ENCODE measurements at places on chromosomes 13 and 19.

GRCh38 chr19:49883094-49883493, 5.6 kb downstream of the TBC1D17 start:
- DNase-seq: no peak

- peak; percentile 98 for DNase-seq
Observed at GRCh38 chr19:1239796-1240737, 1.5 kb upstream of the ATP5F1D start.

- no peak for DNase-seq
Observed at GRCh38 chr19:14412324-14412995, 6.7 kb downstream of the DDX39A start.

- no peak for DNase-seq
Observed at GRCh38 chr13:39913928-39914327, 258.5 kb downstream of the COG6 start.

DNA sequence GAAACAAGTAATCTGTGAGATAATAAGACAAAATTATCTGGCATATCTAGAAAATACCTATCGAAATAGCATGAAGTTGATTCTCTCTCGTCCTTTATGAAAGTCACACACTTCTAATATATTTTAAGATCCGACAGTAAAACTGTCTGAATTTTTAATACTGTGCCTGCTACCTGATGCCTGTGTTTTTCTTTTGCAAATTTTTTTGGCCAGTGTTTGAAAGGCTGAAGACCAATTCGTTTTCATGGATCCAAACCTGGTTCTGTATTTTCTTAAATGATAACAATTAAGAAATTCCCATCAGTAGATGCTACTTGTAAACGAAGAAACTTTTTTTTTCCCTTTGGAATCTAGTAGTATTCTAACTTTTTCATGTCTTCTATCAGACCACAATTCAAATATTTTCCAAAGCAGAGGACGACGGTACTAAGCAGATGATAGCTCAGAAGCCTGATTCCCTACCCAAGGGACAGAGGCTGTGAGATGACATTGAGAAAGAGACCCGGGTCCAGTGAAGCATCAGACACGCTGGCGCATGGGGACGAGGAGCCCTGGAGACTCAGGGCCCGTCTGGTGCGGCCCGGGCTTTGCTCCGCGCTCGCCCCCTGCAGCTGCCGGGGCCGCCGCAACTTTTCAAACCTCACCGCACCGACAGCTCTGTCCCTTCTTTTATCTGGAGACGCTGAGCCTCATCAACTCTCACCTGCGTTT, 49.5 kb upstream of the PABPC3 start:
- no peak for DNase-seq

DNA sequence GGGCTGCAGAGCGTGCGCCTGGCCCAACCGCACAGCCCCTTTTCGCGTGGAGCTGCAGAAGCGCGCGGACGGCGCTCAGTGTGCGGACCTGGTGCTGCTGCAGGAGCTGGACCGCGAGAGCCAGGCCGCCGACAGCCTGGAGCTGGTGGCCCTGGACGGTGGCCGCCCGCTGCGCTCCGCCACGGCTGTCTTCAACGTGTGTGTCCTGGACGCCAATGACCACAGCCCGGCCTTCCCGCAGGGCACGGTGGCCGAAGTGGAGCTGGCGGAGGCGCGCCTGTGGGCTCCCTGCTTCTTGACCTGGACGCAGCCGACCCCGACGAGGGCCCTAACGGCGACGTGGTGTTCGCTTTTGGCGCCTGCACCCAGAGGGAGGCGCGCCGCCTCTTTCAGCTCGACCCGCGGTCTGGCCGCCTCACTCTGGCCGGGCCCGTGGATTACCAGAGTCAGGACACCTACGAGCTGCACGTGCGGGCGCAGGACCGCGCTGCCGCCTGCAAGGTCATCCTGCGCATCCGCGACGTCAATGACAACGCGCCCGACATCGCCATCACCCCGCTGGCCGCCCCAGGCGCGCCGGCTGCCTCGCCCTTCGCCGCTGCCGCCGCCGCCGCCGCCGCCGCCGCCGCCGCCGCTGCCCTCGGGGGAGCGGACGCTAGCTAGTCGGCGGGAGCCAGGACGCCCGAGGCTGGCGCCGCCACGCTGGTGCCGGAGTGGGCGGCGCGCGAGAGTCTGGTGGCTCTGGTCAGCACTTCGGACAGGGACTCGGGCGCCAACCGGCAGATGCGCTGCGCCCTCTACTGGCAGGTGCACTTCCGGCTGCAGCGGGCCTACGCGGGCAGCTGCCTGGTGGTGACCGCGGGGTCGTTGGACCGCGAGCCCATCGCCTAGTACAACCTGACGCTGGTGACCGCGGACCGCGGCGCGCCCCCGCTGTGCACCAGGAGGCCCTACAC, 172.2 kb downstream of the OLFM4 start:
- peak; percentile 60 for DNase-seq

GRCh38 chr13:102901056-102901455, 55.2 kb downstream of the ERCC5 start:
- no peak for DNase-seq

- DNase-seq: no peak
Observed at GRCh38 chr19:7307590-7308218, 13.5 kb upstream of the INSR start.

GRCh38 chr19:41904118-41904870, 21.3 kb downstream of the ARHGEF1 start:
- DNase-seq: no peak

- no peak for DNase-seq
Observed at GRCh38 chr19:30719999-30720345, 347.8 kb downstream of the ZNF536 start.

DNA sequence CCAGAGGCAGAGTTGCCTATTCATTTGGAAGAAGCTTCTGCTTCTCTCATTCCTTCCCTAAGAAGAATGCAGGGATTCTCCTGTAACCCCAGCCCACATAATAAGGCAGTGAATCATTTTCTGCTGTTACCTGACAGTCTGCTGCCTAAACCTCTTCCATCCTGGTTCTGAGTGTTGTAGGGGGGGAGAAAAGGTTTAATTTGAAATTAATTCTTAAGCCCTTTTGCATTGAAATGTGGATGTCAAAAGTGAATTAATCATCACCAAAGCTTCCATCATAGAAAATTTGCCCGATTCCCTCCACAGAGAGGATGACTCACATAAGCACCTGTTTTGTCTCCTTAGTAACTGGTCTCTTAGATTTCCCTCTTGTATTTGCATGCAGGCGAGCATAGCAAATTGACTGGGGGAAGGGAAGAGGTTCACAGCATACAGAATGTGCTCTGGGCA, 146.7 kb upstream of the FNDC3A start:
- DNase-seq: peak; percentile 8

GRCh38 chr13:48748681-48749080, 95.0 kb downstream of the CYSLTR2 start:
- DNase-seq: no peak

DNA sequence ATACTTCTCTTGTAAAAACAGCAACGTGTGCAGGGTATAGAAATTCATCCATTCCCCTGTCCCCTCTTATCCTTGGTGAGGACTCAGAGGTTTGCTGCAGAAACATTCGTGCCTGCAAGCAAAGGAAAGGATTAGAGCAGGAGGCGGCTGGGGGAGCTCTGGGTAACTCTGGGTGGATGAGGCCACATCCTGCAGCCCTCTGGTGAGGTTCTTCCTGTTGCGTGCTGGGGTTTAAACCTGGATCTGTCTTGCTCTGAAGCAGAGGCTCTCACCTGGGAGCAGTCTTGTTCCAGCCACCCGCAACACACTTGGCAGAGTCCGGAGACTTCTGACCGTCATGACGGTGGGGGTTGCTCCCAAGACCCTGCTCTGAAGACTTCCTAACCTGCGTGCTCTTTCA, 69.2 kb downstream of the ATP11A start:
- DNase-seq: no peak

- DNase-seq: no peak
Observed at GRCh38 chr13:50608370-50608769, 235.1 kb downstream of the DLEU7 start.

- DNase-seq: peak; percentile 85
Observed at GRCh38 chr19:18379803-18380747, 5.9 kb upstream of the GDF15 start.

DNA sequence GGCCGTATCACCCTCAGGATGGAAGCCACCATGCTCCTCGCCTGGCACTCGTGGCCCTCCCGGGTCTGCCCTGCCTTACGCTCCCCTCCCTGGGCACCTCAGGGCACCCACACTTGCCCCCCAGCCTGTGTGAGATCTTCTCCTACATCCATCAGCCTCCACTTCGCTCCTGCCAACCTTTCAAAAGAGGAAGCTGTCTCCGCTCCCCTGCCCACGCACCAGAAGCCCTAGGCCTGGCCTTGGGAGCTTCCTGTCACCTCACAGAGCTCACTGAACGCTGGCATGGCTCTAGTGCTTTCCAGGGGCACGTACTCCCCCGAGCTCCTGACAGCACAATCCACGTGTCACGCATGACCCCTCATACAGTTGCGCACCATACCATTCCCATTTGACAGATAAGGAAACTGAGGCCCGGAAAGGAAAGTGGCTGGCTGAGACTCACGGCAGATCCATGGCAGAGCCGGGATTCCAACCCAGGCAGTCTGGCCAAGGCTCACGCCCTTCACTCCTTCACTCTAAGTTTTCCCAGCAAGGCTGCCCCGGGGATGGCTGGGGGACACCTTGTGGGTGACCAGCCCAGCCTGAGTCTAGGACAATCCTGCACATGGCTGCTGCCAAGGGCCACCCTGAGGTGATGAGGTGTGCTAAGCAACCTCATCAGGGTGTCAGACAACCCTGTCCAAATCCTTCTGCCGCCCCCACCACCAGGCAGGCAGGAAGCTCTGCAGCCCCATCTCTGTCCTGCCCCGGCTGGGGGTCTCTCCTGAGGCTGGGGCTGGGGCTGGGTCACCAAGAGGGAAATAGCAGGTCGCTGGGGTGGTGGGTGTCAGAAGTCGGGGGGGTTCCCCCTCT, 19.3 kb downstream of the PPP1R12C start:
- peak; percentile 88 for DNase-seq

- no peak for DNase-seq
Observed at GRCh38 chr13:77776704-77777103, 79.2 kb downstream of the SLAIN1 start.

- peak; percentile 53 for DNase-seq
Observed at GRCh38 chr19:35992907-35993765, 1.9 kb upstream of the SDHAF1 start.

- DNase-seq: peak; percentile 20
Observed at GRCh38 chr19:52786078-52786463, 520 bp downstream of the ZNF600 start.

- DNase-seq: no peak
Observed at GRCh38 chr19:8245869-8246835, 37.0 kb downstream of the CERS4 start.

GRCh38 chr19:38870612-38871011, 7.5 kb downstream of the RINL start:
- no peak for DNase-seq

DNA sequence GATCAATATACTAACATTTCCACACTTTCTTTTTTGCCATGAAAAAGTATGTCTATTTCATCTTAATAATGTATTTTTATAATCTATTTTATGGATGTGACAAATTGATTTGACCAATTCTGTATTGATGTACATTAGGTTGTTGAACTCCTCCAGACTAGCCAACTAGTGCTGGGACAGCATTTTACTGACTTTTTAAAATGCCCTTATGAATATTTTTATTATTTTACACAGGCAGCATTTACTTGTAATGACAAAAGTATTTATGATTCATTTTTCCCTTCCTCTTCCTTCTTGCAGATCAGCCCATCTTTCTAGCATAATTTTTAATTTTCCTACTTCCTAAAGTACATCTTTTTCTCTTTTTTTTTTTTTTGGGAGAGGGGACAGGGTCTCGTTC, 918 bp upstream of the FUZ start:
- no peak for DNase-seq

GRCh38 chr13:113423520-113424163, 29.6 kb downstream of the ADPRHL1 start:
- DNase-seq: no peak

- DNase-seq: no peak
Observed at GRCh38 chr13:79866436-79866835, 385.5 kb downstream of the NDFIP2 start.

GRCh38 chr13:62280590-62280989, 864.9 kb upstream of the PCDH20 start:
- DNase-seq: no peak

DNA sequence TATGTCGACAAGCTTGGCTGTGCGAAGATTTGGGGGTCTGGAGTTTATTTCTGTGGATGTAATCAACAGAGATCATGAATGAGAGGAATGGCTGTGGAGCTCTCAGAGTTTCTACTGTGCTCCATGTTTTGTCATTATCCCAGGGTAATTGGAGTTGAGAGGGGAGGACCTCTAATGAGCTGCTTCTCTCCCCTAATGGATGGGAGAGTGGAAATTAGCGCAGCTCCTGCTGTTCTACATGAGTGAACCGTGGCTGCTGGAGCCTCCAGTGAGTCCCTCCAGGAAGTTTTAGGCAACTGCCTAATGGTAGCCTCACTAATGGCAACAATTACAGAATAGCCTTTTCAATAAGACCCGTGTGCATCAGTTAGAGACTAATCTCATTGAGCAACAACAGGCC, 31.3 kb upstream of the FGF9 start:
- DNase-seq: no peak

DNA sequence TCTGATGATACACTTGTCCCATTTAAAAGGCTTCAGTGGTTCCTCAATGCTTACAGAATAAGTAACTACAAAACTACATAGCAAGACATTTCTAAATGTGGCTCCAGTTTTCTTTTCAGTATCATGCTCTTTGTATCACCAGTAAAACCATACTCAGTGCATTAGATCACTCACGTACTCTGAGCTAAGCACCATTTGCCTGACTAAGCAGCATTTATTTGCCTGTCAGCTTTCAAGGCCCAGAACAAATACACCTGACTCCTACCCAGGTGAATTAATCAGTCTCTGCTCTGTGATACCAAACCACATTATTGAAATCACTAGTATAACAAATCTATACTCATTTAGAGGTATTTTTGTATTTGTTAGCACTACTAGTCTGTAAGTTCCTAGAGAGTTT, 47.4 kb upstream of the PCDH20 start:
- no peak for DNase-seq

DNA sequence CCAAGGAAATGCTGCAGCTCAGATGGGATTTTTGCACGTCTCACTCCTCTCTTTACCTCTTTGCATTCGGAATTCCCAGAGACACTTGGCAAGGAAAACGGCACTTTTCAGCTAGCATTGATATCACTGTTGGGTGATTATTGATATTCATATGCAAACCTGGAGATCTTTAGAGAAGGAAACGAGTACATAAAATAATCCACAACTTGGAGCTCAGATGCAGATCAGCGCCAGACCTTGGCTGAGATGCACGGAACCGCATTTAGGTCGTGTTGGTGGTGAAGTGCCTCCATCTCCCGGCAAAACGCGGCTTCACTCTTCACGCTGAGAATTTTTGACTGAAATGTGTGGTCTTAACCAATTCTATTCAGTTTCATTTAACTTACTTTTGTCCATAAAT, 77.2 kb upstream of the ARHGEF7 start:
- no peak for DNase-seq

All from suppressor macrophage treated with lipopolysaccharide for 1 hour (primary cell).